ENCODE measurements at places on chromosomes 11 and 22.

DNA sequence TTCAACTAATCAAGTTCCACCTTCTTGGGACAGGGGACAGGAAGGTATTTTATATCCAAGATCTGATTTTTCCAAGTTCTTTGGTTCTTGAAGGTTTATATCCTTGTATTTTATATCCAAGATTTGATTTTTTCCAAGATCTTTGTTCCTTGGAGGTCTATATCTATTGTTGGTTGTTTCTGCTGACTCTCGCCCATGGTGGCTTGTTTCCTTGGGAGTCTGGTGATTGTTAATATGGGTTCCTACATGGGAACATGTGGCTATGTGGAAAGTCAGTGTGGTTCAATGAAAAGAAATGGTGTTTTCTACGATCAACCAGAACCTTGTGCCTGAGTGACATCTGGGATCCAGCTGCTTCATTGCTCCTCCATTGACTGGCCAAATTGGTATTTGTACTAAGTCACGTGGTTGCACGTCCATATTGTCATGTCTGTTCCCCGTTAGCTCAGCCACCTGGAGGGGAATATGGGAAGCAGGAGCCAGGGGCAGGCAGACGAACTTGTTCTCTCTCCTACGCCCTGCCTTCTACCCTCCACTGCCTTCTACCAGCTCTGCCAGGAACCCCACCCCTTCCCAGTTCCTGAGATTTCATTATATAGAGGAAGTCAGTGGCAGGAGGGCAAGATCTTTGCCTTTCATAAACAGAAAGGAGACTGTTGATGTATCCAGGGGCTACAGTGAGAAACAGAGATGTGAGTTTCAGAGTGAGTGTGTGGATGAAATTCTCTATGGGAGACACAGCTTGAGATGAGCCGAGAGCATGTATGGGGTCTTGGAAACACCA is 11.1 kb upstream of the CSF2RB start:
- H3K27ac ChIP-seq = no peak overlapping the region
- no peaks in the 10 kb centered on the region for H3K36me3 ChIP-seq
- no peak for DNase-seq
- H3K4me3 ChIP-seq = no peak overlapping the region

DNA sequence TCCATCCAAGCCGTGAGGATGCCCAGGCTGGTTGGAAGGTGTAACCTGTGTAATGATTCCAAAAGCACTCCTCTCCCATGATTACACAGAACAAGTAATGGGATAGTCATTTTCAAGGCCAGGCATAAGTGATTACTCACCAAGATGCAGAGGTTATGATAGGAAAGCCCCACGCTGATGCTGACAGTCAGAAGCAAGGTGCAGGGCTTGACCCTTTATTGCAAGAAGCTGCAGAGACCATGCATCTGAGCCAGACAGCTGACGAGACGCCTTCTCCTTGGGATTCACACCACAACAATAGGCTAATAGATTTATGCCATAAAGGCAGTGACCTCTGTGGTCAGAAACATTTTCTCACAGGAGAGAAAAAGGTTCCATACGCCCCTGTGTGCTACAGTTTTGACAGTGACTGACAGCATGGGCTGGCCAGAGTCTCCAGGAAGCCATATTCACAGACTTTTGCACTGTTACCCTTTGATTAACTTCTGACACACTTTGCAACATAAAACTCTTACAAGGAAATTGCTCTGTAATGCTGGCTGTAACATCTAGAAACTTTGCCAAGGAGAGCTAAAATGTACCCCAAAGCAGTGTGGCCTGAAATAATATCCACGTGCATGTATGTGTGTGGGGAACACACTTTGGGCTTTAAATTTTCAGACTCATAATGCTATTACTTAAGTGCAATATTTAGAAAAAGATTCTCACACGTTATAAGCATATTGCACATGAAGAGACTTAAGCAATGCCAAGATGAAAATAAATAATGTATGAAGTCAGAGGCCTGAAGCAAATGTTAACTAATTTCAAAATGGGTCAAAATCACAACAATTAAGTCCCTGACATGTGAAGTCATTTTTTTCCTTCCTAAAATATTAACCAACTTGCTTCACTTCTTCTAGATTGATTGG is 1079.0 kb upstream of the TENM4 start:
- H3K4me1 ChIP-seq = no peaks in the 10 kb centered on the region

DNA sequence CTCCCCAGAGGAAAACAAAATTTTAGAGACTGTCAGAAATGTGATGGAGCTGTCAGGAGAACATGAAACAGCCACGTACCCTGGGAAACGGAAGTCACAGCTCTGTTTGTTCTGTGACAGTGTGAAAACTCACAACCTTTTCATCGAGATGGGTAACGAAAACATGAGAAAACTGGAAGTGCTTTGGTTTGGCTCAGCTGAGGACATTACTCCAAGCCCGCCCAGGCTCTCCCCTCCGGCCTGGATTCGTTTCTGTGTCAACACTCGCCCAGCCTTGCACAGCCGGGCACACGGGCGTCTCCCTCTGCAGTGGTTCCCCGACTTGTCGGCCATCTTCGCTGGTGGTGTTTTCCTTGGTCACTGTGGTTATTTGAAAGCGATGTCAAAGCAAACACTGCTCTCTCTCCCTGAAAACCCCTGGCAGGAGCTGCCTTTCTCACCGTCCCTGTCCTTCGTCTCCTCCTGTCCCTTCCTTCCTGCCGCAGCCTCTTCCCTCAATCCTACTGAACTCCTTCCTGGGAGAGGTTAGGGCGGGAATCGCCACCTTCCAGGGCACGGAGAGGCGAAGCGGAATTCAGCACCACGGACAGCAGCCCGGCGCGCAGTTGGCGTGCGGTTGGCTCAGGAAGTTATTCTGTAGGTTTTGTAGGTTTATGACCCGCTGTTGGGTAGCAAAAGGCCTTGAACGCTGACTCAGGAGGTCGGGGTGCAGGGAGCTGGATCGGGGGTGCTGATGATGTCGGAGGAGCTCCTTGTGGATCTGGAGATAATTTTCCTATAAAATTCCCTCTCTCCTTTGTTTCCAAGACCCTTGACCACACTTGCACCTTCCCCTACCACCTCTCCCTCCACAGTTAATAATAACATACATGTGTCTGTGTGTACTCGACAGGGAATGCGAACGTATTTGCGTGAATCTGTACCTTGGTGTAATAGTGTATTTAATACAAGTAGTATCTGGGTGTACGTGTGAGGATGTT is 13.1 kb upstream of the RPS19BP1 start:
- no peak overlapping the region for H3K4me3 ChIP-seq
- no peaks in the 10 kb centered on the region for H3K36me3 ChIP-seq
- peaks cover 58% of the 10 kb centered on the region for H3K27me3 ChIP-seq
- H3K27ac ChIP-seq = no peak overlapping the region

- no peak overlapping the region for H3K4me3 ChIP-seq
- no peaks in the 10 kb centered on the region for H3K4me1 ChIP-seq
- H3K27me3 ChIP-seq = peaks cover 5% of the 10 kb centered on the region
- H3K27ac ChIP-seq = no peak overlapping the region
- H3K36me3 ChIP-seq = no peaks in the 10 kb centered on the region
Measured at GRCh38 chr11:116371146-116371545, 401.6 kb downstream of the BUD13 start.

GRCh38 chr11:109017489-109017888 is 352.6 kb downstream of the DDX10 start:
- H3K27me3 ChIP-seq = no peaks in the 10 kb centered on the region
- no peaks in the 10 kb centered on the region for H3K4me1 ChIP-seq
- H3K36me3 ChIP-seq = no peaks in the 10 kb centered on the region
- H3K4me3 ChIP-seq = no peak overlapping the region
- no peak overlapping the region for H3K27ac ChIP-seq
- no peak for DNase-seq
